Stimulated activated CD4-positive, alpha-beta T cell treated with anti-CD3 and anti-CD28 coated beads, Interleukin-15, amount 100 ng/mL, for 24 hours (primary cell): ENCODE measurements at places on chromosomes 6 and 20.
A peak's percentile ranks its signal among the peaks of the same experiment; 100 is the strongest.

DNA sequence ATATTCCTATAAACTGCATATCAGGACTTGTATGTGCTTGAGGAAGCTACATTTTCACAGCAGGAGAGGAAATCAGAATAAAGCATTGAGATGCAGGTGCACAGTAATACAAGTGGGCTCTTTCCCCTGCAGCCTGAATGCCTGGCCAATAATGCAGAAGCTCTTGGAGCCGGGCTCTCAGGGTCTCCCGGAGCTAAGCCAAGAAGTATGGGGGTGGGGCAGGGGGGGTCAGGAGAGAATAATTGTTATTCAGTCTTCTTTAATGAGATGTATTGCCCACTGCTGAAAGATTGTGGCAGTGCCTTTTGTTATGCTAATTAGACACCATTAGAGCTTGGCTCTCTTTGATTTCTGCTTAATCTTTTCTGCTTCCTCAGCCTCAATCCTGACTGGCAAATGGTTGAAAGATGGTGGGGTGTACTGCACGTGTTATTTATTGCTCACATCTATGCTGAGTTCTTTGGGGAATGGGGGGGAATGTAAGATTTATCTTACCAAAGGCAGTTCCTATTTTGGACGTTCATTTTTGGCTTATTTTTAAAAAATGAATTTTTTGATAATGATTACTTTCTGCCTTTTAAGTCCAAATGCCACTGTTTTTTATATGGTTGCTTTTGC is 407.6 kb upstream of the SOX4 start:
- no peak for DNase-seq

- no peak for DNase-seq
Measured at GRCh38 chr6:45047573-45047972, 280.6 kb upstream of the RUNX2 start.

DNA sequence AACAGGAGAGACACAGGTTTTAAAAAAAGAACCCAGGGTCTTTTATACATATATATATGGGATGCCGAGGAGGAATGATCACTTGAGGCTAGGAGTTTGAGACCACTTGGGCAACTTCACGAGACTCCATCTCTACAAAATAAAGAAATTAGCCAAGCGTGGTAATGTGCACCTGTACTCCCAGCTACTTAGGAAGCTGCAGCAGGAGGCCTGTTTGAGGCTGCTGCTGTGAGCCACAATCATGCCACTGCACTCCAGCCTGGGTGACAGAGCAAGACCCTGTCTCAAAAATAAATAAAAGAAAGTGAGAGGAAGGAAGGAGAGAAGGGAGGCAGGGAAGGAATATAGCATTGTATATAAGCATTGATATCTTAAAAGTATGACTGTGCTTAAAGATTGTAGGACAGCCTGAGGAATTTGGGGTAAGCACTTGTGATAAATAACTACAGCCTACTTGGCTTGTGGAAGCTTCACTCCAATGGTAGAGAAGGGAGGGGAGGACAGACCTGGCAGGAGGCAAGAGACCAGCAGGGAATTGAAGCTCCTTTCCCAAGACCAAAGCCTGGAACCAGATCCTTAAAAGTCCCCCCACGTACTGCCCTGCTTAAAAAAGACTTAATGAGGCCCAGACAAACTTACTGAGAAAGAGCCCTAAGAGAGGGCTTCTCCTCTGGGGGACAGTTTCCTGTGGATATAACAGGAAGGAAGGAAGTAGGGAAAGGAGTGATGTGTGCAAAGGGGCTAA is 2.5 kb upstream of the SNTA1 start:
- no peak for DNase-seq

- DNase-seq: no peak
Measured at GRCh38 chr20:35023624-35024023, 68.0 kb downstream of the MYH7B start.

DNA sequence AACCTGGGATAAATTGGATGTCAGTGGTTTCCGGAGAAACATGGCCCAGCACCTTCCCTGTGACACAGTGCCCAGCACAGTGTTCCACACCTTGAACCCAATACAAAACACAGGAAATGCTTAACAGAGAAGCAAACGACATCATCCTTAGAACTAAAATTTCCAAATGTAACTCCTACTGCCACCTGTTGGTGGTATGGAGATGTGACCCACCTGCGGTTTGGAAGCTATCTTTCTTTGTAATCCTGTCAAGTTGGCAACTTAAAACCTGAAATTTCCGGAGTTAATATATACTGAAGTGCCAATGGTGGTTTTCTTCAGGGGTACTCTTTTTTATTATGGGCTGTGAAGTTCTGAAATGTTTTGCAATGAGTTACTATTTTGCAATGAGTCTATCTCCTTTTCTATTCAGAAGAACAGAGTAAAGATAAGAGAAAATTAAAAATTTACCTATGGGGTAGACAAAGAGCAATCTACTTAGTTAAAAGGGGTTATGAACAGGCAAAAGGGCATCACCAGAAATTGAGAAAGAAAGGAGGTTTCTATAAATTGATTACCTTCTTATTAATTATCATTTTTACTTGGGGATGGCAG is 658.8 kb downstream of the PTPRT start:
- no peak for DNase-seq

DNA sequence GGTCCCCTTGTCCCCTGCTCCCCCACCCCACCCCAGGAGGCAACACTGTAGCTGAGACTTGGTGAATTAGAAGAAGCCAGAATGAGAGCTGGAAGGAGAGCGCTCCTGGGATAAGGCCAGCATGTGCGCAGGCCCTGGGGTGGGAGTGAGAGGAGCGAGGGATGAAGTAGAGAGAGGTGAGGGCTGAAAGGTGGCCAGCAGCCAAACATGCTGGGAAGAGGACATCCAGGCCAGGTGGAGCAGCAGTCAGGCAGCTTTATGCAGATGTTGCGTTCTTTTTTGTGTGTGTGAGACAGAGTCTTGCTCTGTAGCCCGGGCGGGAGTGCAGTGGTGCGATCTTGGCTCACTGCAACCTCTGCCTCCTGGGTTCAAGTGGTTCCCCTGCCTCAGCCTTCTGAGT is 2.2 kb upstream of the BPIFB1 start:
- DNase-seq: no peak

GRCh38 chr6:158782432-158783166 is 36.6 kb downstream of the EZR start:
- DNase-seq: no peak

- DNase-seq: peak; percentile 57
Measured at GRCh38 chr6:158009114-158009891, 27.6 kb downstream of the SYNJ2 start.

DNA sequence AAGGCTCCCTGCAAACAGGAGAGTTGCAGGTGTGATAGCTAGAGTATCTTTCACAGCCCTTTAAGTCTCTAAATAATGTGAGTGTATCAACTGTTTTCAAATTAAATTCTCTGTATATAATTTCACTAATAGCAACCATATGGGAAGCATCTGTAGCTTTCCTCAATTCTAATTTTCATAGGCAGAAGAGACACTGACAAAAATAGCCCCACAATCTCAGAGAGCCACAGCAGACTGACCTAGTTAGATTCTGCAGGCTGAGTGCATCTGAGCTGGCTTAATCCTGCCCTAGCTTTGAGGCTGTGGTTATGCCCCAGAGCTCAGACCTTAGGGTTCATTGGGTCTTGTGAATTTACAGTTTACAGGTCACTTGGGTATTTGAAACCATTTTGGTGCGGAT is 63.9 kb downstream of the MAP7 start:
- DNase-seq: no peak

DNA sequence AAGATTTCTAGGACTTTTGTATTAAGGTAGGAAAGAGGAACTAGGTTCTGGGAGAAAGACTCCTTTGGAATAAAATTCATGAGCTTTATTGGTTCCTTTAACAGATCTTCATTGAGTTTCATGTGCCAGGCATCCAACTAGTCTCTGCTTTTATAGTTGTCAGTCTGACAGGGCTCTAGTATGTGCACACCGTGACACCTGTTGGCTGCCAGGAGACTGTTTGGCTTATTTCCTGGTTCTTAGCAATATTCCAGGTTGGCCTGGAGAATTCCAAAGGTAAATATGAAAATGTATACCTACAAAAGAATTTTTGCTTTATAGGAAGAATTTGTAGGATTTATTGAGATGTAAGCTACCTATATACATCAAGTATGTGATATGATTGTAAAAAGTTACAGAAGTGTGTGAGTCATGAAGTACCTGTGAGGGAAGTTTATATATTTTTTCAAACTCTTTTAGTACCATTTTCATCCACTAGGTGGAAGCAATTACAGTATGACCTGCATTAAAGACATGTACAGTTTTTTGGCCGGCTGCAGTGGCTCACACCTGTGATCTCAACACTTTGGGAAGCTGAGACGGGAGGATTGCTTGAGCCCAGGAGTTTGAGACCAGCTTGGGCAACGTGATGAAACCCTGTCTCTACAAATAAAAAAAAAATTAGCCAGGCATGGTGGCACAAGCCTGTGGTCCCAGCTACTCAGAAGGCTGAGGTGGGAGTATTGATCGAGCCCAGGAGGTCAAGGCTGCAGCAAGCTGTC is 35.2 kb downstream of the NDUFAF5 start:
- peak; percentile 19 for DNase-seq

DNA sequence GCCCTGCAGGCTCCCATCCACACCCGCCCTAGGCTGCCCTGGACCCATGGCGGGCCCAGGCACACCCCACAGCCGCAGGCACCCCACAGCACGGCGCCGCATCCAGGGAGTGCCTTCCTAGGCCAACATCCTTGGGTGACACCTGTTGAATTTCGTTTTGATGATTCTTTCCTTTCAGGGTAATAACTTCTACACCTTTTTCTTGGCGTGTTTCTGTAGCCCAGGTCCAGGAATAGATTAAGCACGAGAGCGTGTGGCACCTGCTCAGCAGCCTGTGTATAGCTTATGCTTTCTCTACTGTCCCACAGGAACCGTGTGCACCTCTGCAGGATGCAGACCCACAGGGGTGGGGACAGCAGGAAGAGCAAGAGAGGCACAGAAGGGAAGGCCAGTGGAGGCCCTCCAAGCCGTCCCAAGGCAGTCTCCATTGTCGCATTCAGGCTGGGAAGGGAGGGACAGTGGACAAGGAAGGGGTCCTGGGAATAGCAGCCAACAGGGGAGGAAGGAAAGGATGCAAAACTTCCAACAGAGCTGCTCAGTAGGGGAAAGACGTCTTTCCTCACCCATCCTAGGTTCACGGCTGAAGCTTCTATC is 118.1 kb upstream of the AFDN start:
- DNase-seq: no peak

DNA sequence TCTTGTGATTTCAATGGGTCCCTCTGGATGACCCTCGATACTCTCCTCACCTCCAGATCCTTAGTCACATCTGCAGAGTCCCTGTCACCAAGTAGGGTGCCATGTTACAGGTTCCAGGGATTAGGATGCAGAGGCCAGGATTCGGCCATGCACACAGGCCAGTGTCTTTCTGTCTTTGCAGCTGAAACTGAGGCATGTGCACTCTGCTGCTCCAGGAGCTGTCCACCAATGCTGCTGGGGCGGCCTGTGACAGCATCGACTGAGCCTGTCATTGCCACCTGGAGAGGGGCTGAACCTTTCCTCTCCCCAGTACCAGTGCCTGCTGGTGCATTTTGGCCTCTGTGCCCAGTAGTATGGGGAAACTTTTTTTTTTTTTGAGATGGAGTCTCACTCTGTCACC is 4.4 kb upstream of the RBM38 start:
- DNase-seq: no peak

DNA sequence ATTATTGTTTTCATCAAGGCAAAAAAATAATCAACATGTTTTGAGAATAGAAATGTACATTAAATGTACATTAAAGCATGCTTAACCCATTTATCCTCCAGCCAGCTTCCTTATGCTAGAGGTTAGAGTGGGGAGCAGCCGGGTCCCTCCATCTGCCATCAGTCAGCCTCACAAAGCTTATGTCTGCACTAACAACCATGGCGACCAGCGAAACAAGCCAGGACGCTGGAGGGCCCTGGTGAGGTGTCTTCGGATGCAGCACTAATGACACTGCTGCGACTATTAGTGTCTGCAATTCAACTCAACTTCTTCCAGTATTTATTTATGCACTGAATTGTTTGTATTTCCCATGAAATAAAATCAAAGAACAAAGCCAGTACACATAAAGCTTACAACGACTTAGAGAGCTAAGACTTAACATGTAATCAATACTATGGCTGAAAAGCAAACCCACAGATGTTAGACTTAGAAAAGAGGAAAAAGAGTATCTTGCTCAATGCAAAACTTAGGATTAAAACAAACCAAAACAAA is 6.8 kb downstream of the CLDN20 start:
- no peak for DNase-seq

DNA sequence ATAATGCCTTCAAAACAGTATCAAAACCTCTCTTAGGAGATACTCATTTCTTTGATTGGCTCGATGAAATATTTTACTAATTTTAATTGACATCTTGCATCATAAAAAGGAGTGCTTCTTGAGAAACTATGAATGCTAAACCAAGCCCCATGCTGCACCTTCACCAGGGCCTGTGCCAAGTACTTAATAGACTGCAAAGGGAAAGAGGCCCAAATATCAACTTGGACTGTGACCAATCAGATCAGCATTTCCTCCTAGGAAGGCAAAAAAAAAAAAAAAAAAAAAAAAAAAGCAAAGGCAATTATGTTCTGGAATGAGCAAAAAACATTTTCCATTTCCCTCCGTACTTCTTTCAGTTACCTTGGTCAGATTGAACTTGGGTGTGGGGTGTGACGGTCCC is 253.0 kb upstream of the SOX4 start:
- DNase-seq: no peak

- no peak for DNase-seq
Measured at GRCh38 chr6:44966449-44967092, 361.6 kb upstream of the RUNX2 start.

DNA sequence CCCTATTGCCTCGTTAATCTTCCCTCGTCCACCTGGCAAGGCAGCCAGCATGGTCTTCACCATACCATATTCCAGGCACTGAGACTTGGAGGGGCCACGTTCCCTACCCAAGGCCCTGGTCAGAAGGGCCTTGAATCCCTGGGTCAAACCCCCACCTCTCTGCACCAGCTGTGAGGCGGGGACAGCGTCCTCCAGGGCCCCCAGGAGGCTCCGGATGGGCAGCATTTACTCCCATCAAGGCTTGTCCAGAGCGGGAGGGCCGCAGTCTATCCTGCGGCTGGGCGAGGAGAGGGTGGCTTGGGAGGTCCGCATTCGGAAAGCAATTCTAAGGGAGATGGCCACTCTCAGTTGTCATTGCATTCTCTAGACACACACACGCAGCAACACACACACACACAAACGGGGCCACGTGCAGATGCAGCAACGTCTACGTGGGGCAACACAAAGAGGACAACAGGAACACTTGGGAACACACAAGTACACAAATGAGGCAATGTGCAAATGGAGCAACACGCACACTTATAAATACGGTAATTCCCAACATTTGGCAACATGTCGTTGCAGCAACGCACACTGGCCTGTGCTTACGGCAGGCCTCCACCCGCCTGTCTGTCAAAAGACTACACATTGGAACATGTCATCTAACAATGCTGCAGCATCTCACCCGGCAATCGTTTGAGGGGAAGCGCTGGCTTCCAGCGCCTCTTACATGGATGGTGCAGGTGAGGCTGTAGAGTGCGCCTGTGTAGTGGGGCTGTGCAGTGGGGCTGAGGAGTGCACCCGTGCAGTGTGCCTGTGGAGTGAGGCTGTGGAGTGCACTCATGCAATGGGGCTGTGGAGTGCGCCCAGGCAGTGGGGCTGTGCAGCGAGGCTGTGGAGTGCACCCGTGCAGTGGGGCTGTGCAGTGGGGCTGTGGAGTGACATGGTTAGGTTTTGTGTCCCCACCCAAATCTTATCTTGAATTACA is 12.9 kb upstream of the NTSR1 start:
- no peak for DNase-seq

- DNase-seq: no peak
Measured at GRCh38 chr6:150560884-150561219, 38.8 kb upstream of the PLEKHG1 start.

GRCh38 chr6:166459272-166459671 is 76.5 kb upstream of the MPC1 start:
- DNase-seq: no peak
